ENCODE measurements at places on chromosomes 3 and 15.
A peak's percentile ranks its signal among the peaks of the same experiment; 100 is the strongest.

DNA sequence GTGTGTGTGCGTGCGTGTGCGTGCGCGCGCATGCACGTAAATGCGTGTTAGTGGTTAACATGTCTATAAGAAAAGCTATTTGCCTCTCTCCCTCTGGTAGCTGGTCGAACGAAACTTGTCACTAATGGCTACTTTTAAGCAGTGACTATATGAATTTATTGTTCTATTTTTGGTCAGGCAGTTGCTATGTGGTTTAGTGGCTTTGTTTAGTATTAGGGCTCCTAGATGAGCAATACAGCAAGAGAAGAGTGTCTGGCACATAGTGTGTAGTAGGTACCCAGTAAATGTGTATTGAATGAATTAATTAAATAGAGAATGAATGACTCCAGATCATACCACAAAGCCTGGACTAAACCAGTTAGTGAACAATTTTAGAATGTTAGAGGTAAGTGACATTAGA is 171.6 kb downstream of the PPM1L start:
- DNase-seq, result no peak

- no peak for DNase-seq
These were observed 102.0 kb downstream of the SNRPN start for GRCh38 chr15:25056484-25057425.

DNA sequence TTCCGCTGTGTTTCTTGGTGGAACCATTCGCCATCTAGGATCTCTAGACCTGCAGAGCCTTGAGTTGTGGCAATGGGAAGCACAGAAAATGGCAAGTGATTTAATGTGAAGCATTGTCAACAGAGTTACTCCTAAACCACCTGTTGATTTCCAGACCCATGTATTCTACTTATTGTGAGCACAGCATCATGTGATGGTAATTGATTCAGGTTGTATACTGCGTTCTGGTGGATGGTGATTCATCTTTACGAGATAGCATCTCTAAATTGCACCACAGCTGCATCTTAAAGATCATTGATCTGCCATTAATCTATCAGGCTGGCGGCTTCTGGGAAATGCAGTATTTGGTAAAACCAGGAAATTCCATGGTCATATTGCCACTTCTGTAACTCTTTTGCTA is 7.4 kb downstream of the RTP4 start:
- no peak for DNase-seq

DNA sequence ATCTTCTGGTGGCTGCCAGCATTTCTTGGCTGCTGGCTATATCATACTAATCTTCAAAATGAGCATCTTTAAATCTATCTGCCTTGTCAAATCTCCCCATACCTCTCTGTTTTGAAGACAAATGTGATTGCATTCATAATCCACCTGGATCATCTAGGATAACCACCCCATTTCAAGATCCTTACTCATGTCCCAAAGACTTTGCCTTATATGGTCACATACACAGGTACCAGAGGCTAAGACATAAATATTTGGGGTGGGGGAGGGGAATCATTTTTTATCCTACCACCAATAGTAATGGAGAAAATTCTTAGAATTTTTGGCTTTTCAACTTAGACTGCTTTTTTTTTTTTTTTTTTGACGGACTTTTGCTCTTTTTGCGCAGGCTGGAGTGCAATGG is 970.8 kb downstream of the PLOD2 start:
- DNase-seq, result no peak

DNA sequence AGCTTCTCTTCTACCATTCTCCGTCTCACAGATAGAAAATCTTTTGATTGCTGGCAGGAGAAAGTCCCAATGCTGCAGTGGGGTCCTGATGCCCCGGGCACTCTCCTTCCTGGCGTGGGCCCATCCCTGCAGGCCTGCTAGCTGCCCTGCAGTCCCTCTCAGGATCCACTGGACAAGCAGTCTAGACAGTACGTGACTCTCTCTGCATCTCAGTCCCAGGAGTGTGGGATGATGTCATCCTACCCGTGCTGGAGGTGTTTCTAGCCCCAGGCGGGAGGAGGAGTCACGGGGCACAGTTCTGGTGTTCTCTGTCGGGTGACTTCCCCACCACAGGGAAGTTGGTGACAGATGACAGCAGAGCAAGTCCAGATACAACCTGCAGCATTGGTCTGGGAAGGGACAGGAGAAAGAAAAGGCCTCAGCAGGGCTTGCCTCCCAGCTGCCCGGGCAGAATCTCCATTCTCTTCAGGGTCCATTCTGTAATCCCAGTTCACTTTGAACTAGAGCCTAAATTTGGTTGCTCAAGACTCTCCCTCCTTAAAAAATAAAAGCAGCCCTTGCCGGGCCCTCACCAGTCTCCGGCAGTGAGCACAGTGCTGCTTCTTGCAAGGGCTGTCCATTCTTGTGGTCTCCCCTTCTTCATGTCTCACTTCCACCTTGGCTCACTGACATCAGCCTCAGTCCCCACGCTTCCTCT is 30.6 kb downstream of the SLC28A1 start:
- DNase-seq, result peak; percentile 31

- DNase-seq, result peak; percentile 97
These were observed 62.6 kb downstream of the SMAD3 start for GRCh38 chr15:67127965-67128364.

Data from HS-27A (cell line).